Right renal cortex interstitium (tissue), 3 donors: ENCODE measurements at places on chromosomes 7 and 10.

GRCh38 chr10:103584216-103585010 is 90.9 kb downstream of the NEURL1 start:
- no peak for DNase-seq

GRCh38 chr10:88243836-88244730 is 339.0 kb downstream of the RNLS start:
- no peak for DNase-seq

DNA sequence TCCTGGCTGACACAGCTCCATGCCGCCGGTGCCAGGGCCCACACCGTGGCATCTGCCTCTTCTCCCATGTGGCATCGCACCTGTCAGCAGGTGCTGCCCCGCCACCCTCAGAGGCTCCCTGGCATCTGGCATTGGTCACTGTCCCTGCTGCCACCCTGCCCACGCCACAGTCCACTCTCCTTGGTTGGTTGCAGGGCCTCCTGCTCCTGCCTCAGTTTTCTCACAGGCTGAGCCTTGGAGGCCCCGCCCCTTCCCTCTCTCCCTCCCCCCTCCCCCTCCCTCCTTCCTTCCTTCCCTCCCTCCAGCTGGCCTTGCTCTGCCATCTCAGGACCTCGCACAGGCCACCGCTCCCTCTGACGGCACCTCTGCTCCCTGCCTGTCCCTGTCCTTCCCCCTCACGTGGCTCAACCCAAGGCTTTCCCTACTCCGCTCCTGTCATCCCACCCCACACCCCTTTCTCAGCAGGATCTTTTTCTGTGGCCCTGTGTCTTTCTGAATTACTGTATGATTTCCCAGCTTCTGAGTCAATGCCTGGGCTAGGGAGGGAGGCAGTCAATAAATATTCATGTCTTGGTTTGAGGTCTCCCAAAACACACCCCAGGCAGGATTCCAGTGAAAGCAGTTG is 87.4 kb downstream of the INPP5A start:
- no peak for DNase-seq

DNA sequence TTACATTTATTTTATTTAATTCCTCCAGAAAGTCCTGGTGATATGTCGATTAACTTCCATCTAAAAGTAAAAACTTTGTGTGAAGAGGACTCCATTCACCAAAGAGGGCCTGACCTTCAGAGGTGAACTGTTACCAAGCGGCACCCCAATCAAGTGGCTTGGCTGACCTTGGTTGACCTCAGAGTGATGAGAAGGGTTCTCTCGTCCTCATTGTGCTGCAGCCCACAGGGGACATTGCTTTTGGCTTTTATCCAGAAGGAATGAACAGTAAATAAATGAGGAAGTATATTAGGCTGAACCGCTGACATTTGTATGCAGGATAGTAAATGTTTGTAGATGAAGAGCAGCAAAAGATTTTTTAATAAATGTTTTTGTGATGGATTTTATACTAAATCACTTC is 172.4 kb upstream of the MKI67 start:
- DNase-seq, result no peak

GRCh38 chr10:23157239-23157681 is 34.9 kb upstream of the PTF1A start:
- DNase-seq, result no peak

- DNase-seq, result peak; percentile 5
Observed at GRCh38 chr7:86814661-86815379, 171.1 kb downstream of the GRM3 start.

- DNase-seq, result no peak
Observed at GRCh38 chr10:73591935-73592699, 975 bp upstream of the USP54 start.

DNA sequence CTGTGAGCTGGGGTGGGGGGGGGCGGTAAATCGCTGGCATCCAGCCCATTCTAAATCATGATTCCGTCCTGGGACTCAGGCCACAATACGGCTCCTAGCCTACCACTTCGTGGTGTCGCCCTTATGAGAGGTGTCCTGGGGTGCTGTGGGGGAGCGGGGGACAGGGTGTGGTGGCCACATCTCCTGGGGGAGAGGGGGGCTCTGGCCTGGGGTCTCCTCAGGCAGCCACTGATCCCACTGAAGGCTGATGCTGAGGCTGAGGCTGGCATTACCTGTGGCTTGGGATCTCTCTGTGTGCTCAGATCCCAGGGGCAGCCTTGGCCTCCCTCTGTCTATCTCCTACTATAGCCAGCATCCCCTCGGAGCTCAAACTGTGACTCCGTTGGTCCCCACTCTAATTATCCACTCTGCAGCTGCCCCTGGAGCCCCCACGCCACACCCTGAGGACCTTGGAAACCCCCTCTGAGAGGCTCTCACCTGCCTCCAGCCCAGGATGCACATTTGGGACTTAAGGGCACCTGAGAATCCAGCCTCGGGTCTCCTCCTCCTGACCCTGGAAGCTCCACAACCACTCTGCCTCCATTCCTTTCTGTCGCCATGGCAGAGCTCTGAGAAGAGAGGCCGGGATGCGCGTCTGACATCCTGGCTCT is 249.3 kb upstream of the TCERG1L start:
- no peak for DNase-seq

- DNase-seq, result no peak
Observed at GRCh38 chr7:12013983-12014382, 182.0 kb upstream of the THSD7A start.

- DNase-seq, result no peak
Observed at GRCh38 chr10:92153-92552, 43.1 kb upstream of the TUBB8 start.

DNA sequence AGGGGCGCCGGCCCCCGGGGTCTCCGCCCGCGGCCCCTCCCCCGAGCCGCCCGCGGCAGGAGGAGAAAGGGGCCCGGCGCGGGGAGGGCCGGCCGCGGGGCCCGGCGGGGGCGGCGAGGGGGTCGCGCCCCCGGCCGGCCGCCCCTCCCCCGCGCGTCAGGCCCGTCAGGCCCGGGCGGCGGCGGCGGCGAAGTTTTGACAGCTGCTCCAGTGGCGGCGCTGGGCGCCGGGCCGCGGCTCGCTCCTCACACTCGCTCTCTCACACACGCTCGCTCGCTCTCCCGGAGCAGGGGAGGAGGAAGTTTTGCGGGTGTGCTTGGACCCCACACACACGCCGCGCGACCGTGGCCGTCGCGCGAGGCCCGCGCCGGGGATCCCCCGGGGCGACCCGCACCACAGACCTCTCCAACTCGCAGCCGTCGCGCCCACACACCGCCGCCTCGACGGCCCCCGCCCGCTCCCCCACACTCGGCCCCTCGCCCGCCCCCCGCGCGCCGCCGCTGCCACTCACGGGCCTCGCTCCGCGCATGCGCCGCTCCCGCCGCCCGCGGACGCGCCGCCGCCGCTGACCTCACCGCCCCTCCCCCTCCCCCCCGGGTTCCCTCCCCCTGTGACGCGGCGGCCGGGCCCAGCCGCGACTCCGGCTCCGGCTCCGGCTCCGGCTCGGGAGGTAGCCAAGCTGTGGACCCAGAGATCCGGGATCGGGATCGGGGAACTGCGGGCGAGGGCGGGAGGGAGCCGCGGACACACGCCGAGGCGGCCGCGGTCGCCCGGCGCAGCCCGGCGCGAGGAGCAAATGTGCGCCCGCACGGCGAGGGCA is 518 bp upstream of the KMT2C start:
- no peak for DNase-seq

DNA sequence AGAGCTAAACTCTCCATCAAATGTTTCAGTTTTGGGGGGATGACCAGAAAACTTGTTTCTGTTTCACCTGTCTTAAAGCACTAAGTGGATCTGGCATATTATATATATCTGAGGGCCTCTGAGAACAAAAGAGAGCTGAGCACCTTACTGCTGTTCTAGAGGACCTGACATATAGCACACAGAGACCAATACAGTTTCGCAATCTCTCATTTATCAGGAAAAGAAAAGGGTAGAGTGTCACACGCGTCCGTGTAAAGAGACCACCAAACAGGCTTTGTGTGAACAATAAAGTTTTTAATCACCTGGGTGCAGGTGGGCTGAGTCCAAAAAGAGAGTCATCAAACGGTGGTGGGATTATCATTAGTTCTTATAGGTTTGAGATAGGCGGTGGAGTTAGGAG is 434.5 kb upstream of the KCND2 start:
- DNase-seq, result no peak

- DNase-seq, result no peak
Observed at GRCh38 chr7:17779381-17779780, 160.9 kb downstream of the SNX13 start.

GRCh38 chr7:40348126-40348728 is 213.4 kb downstream of the SUGCT start:
- DNase-seq, result no peak

DNA sequence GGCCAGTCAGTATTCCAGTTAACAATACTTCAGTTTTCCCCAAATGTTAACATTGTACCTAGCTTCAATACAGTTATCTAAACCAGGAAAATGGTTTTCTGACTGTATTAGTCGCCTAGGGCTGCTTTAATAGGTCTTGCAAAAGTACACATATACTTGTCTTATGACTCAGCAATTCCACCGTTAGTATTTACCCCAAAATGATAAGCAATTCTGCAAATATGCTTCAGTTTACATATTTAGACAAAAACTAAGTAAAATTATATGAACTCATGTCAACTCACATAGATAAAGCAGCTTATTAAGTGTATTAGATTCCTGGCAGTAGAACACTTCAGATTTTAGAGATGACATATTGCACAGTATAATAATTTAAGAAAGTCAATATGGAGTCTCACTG is 363.3 kb downstream of the ARL4A start:
- no peak for DNase-seq

GRCh38 chr10:66958466-66958865 is 32.6 kb downstream of the LRRTM3 start:
- DNase-seq, result no peak

DNA sequence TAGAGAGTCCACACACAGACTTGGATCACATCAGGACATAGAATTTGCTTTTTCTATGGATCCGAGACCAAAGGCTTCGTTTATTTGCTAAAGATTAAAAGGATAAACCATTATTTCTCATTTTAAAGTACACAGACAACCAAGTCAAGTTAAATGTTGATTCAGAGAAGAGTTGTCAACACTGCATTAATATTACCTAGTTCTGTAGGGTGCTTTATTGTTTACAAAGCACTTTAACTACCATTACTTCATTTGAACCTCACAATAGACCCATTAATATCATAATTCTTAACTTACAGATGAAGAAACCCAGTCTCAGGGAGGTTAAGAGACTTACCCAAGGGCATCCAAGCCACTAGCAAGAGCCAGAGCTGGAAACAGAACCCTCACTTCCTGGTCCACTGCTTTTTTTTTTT is 43.2 kb upstream of the GSAP start:
- DNase-seq, result no peak

DNA sequence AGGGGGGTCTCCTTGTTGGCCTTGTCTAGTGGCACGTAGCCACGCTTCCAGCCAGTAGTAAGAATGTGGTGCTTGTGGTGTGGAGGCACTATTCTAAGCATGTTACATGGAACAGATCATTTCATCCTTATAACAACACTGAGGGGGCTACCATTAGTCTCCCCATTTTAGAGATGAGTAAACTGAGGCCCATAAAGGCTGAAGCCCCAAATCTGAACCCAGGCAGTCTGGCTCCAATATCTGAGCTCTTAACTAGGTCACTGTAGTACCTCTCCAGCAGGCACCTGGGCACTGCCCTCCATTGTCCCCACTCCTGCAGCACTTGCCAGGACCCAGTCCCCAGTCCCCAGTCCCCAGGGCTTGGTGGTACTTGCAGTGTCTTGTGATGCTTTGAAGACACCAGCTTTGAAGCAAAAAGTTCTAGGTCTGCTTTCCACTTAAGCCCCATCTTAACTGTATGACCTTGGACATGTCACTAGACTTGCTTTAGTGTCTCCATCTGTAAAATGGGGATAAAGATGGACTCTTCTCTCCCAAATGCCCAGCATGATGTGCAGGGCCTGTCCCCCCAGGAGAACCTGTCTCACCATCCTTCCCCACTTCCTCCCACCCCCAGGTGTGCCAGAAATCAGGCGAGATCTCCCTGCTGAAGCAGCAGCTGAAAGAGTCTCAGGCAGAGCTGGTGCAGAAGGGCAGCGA is 6.4 kb downstream of the LZTS2 start:
- no peak for DNase-seq

DNA sequence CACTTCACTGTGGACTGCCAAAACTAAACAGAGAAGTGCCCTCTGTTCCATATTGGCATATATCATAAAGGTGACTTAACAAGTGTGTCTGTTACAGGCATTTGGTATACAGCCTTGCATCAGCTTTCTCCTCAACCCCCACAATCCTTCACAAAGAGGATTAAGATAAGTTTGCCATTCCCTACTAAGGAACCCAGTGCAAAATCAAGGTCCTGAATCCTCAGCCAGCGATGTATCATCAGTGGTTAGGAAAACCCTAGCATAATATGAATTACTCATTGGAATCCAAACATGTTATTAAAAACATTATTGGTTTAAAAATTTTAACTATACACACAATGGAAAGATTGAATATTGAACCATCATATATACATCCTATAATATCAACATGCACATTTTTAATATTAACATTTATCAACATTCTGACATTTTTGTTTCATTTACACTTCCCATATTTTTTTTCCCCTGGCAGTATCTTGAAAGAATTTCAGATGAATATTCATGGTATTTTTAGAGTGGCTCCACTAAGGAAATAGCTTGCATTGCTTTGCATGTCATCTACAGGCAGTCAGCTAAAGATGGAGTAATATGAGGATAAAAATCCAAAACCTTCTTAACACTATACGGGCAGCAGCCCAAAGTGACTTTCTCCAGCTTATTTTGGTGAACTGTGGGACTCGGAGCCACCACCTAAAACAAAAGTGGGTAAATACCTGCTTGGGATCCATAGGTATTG is 215.6 kb upstream of the CHRM2 start:
- no peak for DNase-seq

- no peak for DNase-seq
Observed at GRCh38 chr10:124035928-124036558, 57.4 kb downstream of the CHST15 start.

- DNase-seq, result no peak
Observed at GRCh38 chr10:96846395-96846794, 14.3 kb downstream of the LCOR start.

GRCh38 chr7:24703296-24703695 is 54.0 kb downstream of the GSDME start:
- no peak for DNase-seq

GRCh38 chr10:133384071-133384470 is 5.0 kb downstream of the PAOX start:
- DNase-seq, result no peak

- no peak for DNase-seq
Observed at GRCh38 chr7:3649250-3649649, 348.2 kb downstream of the SDK1 start.

- no peak for DNase-seq
Observed at GRCh38 chr7:51308696-51309095, 7.9 kb downstream of the COBL start.

DNA sequence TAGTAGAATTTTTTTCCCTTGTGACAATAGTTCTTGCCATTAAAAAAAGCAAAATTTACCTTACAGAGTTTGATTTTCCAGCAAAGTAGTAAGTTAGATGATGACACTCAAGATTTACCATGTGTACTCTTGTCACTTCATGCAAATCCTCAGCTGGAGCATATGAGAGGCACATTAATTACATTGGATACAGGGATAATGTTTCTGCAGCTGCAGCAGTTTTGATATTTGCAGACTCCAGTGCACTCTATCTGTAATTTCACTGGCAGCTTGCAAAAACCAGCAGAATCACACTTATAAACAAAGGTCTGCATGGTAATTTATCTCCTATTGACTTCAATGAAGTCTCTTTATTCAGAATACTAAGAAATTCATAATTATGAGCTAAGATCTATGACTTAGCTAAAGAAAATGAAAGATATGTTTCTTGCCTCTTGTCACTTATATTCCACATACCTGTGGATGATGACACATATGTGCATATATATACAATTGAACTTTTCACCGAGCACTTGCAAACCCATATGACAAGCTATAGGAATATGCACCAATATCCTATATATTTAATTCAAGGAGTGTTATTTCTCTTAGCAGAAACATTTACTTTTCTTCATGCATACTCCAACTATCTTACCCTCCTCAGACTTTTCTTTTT is 530.6 kb downstream of the PHTF2 start:
- no peak for DNase-seq
